ENCODE measurements at places on chromosomes 2 and 18. TPM values are rescaled to one million over a fixed set of nuclear protein-coding genes. Genes with fewer than 3 reads are reported as not detected.
A peak's percentile ranks its signal among the peaks of the same experiment; 100 is the strongest.

Gene CNDP1
- total RNA-seq: not detected

Gene LRP1B
- 4.0 TPM for total RNA-seq

Gene G6PC2
- total RNA-seq: not detected

Gene CRYGD
- not detected for total RNA-seq

Gene SMC6
- total RNA-seq: 37.5 TPM

Gene USP40
- 41.0 TPM for total RNA-seq

Gene STPG4
- total RNA-seq: not detected

Gene CCDC150
- 7.9 TPM for total RNA-seq

Gene L3MBTL4
- 1.2 TPM for total RNA-seq

Gene IL1RL1
- 4.7 TPM for total RNA-seq

Gene ALS2
- total RNA-seq: 28.0 TPM

Gene ADRA2B
- total RNA-seq: not detected

Gene CFAP221
- not detected for total RNA-seq

Gene COLEC12
- not detected for total RNA-seq

- no peak for DNase-seq
Measured at GRCh38 chr2:167785606-167786216, 461.7 kb downstream of the STK39 start.

GRCh38 chr18:28267878-28268625, 91.1 kb upstream of the CDH2 start:
- no peak for DNase-seq

DNA sequence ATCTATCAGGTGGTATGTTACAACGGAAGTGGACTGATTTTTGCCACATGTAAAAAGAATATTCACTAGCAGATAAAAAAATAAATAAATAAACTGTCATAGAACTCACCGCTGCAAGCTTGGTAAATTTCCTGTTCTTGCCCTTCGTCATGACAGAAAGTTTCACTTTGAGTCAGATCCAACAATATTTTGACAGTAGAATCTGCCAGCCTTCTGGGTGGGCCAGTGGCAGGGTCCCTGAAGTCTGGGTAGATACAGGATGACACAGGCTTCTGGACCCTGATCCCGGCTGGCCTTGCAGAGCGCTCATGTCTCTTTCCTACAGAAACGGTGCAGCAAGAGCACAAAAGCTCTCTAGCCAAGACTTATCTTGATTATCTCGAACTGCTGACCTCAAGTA, 97.8 kb upstream of the PMAIP1 start:
- DNase-seq: no peak

GRCh38 chr2:101272045-101272784, 19.5 kb downstream of the CNOT11 start:
- no peak for DNase-seq

DNA sequence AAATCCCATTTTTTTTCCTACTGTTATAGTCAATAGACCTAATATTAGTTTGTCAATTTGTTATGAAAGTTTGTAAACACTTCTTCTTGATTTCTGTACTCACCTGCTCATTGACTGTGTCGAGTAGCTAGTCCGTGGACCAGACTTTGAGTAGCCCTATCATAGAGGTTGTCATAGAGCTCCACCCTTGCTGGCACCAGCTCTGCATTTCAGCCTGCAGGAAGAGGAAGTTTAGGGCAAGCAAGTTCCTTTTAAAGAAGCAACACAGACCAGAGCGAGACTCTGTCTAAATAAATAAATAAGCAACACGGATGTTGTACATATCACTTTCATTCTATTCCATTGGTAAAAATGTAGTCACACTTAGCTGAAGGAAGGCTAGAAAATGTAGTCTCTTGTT, 74.0 kb downstream of the MCFD2 start:
- DNase-seq: no peak

DNA sequence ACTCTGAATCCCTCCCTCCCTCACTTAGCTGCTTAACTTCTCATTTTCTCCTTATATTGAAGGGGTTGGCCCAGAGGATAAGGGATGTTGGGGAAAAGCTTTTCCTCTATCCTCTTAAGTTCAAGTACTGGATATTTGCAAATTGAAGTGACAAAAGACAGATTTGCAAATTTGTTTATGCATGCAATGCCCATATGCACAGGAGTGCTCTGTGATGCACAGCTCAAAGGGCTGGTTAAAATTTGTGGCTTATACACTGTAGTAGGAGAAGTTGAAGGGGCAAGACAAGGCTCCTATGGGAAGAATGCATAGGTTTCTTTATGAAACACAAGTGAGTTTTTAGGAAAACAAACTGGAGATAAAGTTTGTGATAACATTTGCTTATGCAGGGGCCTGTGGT, 8.4 kb upstream of the MSH6 start:
- DNase-seq: no peak

GRCh38 chr18:74477771-74478170, 18.4 kb upstream of the CNDP2 start:
- no peak for DNase-seq

- no peak for DNase-seq
Measured at GRCh38 chr18:35227254-35227653, 13.6 kb upstream of the ZNF397 start.

GRCh38 chr18:48824231-48824970, 126.4 kb downstream of the SMAD7 start:
- DNase-seq: no peak

- DNase-seq: no peak
Measured at GRCh38 chr2:97678298-97678697, 8.8 kb downstream of the C2orf92 start.

GRCh38 chr2:54551123-54551756, 95.1 kb downstream of the SPTBN1 start:
- DNase-seq: no peak

DNA sequence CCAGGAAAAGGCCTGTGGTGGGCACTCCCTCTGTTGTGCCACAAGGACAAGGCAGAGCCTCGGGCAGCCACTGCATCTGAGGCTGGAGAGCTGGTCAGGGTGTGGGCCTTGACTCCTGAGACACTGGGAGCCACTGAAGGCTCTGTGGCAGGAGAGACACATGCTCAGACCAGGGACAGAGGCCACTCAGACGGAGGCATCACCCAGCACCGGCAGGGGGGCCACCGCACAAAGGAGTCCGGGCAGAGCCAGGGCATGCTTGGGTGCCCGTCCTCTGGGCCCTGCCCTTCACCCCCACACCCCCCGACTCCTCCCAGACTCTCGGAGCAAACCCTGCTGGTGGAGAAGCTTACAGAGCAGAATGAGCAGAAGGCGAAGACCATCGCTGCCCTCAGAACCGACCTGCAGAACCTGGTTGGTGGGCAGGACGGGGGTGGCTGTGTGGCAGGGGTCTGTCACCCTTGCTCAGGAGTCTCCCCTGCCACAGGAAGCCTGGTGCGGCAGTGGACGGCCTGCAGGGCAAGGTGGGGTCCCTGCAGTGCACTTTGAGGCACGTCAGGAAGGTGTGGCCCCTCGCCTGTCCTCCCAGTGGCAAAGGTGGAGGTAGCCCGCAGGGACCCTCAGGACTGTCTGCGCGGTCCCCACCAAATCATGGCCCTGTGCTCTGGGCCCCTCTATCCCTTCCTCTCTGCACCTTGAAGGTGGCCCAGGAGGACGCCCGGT, 26.0 kb downstream of the CROCC2 start:
- DNase-seq: no peak

- DNase-seq: no peak
Measured at GRCh38 chr2:239216614-239217273, 184.1 kb downstream of the HDAC4 start.

- DNase-seq: no peak
Measured at GRCh38 chr18:10923141-10923540, 226.2 kb downstream of the PIEZO2 start.

DNA sequence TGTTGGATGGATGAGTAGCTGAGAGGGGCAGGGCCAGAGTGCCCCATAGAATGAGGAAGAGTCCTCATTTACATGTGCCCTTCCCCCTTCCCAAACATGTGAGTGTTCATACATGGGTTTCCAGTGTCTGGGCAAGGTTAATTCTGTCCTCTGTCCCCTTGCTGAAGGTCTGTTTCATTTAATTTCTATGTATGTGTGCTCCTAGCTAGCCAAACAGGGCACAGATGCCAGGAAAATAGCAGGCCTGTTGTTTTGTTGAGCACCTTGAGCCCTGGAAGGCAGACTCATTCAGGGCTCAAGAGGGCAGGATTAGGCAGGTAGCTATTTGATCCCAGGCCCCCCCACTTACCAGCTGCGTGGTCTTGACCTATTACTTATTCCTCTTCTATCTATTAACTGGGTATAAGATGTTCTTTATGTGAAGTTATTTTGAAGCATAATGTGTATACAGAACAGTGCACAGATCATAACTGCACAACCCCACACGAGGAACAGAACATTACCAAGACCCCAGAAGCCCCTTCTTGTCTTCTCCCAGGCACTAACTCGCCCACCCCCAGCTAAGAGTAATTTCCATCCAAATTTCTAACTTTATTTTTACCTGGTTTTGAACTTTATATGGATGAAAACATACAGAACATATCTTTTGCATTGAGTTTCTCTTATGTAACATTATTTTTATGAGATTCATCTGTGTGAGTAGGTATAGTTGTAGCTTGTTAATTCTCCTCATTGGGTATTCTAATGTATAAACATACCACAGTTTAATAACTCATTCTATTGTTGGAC, 164.3 kb downstream of the RPIA start:
- no peak for DNase-seq

DNA sequence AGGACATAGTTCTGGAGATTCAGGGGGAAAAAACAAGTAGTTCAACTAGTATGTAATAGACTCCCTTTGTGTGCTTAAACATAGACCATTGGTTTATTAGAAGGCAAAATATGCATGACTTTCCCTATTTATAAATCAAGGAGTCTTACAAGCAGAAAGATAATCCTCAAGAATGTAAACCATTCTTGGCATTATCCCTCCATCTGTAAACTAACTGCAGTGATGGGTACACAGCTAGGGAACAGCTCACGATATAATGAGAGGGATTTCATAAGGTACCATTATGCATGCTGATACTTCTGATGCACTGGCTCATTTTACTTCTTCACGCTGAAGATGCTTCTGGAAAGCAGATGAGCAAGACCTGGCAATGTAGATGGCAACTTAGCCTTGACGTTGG, 878 bp downstream of the FBXO15 start:
- no peak for DNase-seq

GRCh38 chr2:50995610-50996009, 36.3 kb downstream of the NRXN1 start:
- no peak for DNase-seq

- no peak for DNase-seq
Measured at GRCh38 chr18:35110059-35110458, 68.8 kb downstream of the MAPRE2 start.

DNA sequence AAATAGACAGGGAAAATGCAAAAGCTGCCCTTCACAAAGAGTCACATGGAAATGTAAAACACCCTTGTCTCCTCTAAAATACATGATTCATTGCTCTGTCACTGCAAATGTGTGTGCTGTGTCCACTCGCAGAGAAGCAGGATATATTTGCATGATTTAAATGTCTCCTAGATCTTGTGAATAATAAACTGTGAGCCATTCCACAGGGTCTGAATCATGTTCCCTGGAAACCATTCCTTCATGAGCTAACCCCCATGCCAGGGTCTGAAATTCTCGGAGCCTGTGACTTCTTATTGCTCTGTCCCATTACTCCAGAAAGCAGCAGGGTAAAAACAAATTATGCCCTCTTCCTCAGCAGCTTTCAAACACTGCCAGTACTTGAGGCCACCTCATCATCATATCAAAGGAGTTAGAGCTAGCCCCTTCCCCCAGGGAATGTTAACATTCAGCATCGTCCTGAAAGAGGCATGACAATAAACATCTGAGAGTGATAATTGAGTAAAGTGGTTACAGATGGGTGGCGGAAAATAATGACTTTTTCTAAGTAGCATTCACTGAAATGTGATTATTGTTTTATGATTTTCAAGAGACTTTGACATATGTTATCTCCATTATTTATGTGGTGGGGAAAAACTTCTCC, 11.7 kb upstream of the CNGA3 start:
- DNase-seq: peak; percentile 8

GRCh38 chr2:120244656-120245519, 7.8 kb upstream of the RALB start:
- no peak for DNase-seq

DNA sequence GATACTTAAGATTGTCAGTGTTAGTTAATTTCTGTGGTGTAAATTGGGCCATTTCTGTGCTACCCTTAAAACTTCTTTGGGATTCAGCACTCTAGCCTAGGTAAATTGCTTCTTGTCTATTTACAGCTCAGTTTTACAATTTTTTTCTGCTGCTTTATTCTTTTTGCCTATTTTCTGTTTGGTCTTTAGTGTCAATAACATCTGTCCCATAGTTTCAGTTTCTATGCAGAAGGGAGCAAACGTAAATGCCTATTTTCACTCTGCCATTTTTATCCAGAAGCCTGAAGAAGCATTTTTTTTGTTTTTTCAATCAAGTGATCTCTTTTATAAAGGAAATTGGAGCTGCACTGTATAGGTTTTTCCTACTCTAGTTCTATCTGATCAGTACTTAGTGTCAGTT, 564.9 kb upstream of the MEX3C start:
- no peak for DNase-seq

DNA sequence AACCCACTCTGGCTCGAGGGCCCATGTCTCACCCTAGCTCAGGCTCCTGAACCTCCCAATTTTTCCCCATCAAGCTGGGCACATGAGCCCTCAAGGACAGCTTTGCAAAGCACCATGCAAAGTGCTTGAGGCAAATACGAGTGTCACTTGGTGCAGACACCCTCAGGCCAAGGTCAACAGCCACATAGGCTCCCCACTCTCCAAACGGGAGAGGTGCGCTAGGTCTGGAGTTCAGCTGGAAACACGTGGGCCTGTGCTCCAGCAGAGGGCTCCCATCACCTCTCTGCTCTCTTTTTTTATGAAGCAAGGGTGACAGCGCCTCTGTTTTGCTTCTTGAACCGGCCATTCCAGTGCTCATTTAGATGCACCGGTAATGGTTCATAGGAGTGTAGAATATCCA, 11.9 kb upstream of the ARHGAP25 start:
- DNase-seq: no peak

GRCh38 chr2:155350783-155351580, 652.5 kb downstream of the KCNJ3 start:
- no peak for DNase-seq

DNA sequence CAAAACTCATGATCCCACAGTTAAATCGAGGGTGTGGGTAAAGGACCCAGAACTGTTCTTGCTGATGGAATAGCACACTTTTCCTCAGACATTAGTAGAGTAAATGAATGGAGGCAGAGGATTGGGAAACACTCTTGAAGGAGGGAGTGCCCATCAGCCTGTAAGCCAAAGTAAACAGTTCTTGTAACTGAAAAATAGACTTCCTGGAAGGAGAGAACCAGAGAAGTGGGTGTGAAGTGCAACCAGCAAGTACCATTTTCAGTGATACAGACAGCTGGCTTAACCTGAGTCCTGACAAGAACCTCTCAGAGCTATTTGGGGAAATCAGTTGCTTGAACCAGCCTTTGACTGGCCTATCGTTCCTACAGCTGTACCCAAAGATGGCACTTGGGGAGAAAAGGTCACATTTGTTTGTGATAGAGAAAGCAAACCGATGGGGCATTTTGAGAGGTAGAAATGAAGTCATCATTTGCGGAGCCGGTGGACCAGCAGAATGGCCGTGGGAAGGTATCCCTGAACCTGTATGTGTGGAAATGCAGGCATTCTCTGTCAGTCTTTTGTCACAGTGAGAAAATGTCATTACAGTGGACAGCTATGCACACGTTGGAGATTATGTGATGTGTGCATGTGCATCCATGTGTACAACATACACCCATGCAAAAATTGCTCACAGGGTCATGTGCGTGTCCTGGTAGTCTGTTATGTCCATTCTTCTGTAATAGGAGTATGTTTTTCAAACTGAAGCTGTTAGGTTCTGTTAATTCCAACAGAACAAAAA, 17.8 kb downstream of the CRIM1 start:
- peak; percentile 66 for DNase-seq

Measured in NCI-H460 (cell line).